Endothelial cell of umbilical vein (primary cell): ENCODE measurements at places on chromosomes 5 and 9. TPM values are rescaled to one million over a fixed set of nuclear protein-coding genes. Genes with fewer than 3 reads are reported as not detected.
A peak's percentile ranks its signal among the peaks of the same experiment; 100 is the strongest.

GRCh38 chr5:113776832-113777525, 263.5 kb downstream of the YTHDC2 start:
- H3K4me3 ChIP-seq: no peak overlapping the region
- H3K4me1 ChIP-seq: no peaks in the 10 kb centered on the region
- H3K36me3 ChIP-seq: no peaks in the 10 kb centered on the region
- H3K27ac ChIP-seq: no peak overlapping the region

DNA sequence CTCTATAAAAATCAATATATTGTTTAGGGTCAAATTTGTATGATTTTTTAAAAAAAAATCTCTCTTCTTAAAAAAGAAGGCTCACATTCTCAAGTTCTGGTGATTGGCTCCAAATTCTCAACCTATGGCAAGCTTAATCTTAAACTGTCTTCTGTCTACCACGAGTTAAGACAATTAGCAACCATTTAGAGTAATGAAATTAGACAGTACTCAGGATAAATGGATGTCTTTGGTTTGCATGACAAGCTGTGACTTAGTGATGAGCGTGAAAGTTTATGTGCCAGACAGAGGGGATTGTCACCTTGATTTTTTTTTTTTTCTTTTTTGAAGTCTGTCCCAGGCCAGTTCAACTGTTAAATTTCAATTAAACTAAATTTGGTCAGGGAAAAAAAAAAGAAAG, 1632.3 kb downstream of the MAT2B start:
- H3K27ac ChIP-seq: no peak overlapping the region
- H3K27me3 ChIP-seq: no peaks in the 10 kb centered on the region
- no peak for DNase-seq
- H3K4me1 ChIP-seq: no peaks in the 10 kb centered on the region
- no peak overlapping the region for H3K4me3 ChIP-seq

DNA sequence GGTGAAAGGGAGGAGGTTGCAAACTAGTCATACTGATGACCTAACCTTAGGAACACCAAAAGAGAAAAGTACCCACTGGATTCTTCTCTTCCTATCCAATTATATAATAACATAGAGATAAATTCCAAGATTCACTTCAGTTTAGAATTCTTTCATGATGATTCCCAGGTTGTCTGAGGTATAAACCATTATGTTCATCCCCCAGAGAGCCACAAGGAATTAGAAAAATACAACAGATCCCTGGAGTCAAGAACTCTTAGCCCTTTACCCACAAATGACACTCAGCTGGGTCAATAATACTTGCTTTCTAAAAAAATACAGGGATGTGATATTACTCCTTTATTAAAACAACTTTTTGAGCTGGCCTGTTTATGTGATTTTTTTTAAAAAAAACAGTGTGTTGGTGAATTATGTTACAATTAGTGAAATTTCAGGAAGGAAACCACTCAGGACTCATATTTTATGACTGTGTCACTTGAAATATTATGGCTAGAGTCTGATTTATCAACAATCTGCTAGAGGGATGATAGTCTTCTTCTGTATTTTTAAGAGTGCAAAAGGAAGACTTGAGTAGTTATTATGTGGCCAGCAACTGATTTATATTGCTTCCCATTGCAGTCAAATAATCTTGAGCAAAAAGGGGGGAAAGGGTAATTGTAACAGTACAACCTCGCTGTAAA, 338.2 kb downstream of the NFIB start:
- H3K27me3 ChIP-seq: no peaks in the 10 kb centered on the region
- H3K27ac ChIP-seq: no peak overlapping the region
- H3K4me1 ChIP-seq: peaks cover 22% of the 10 kb centered on the region
- no peaks in the 10 kb centered on the region for H3K36me3 ChIP-seq
- H3K4me3 ChIP-seq: no peak overlapping the region
- DNase-seq: peak; percentile 71

DNA sequence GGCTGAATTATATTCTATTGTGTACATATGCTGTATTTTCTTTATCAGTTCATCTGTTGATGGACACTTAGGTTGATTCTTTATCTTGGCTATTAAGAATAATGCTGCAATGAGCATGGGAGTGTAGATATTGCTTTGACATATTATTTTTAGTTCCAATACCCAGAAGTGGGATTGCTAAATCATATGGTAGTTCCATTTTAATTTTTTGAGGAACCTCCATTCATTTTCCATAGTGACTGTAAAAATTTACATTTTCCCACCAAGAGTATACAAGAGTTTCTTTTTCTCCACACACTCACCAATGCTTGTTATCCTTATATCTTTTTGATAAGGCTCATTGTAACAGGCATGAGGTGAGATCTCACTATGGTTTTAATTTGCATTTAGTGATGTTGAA, 19.4 kb downstream of the JAK2 start:
- H3K27me3 ChIP-seq: no peaks in the 10 kb centered on the region
- H3K4me3 ChIP-seq: no peak overlapping the region
- DNase-seq: no peak
- H3K27ac ChIP-seq: no peak overlapping the region

GRCh38 chr9:89523948-89524347, 26.0 kb upstream of the SEMA4D start:
- peaks cover 22% of the 10 kb centered on the region for H3K4me1 ChIP-seq
- DNase-seq: no peak
- H3K27ac ChIP-seq: no peak overlapping the region
- H3K4me3 ChIP-seq: no peak overlapping the region
- H3K36me3 ChIP-seq: no peaks in the 10 kb centered on the region

DNA sequence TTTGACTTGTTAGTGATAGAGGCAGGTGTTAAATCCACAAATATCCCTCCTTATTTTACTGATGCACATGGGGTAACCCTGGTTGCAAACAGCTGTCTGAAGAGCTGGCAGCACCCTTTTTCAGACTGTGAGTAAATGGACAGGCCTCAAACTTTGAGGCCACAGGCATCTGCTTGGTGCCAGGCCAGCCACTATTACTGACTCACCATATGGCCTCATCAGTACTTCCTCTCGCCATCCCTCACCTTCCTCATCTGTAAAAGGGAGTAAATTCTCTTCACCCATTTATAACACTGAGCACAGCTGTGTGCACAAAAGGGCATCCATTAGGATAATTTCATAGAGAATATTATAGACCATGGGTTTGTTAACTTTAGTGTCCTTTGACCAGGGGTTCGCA, 11.9 kb upstream of the TNIP1 start:
- H3K4me1 ChIP-seq: peaks cover 53% of the 10 kb centered on the region
- peak overlapping the region; percentile 21 for H3K27ac ChIP-seq
- no peak overlapping the region for H3K4me3 ChIP-seq
- H3K27me3 ChIP-seq: no peaks in the 10 kb centered on the region
- DNase-seq: no peak

DNA sequence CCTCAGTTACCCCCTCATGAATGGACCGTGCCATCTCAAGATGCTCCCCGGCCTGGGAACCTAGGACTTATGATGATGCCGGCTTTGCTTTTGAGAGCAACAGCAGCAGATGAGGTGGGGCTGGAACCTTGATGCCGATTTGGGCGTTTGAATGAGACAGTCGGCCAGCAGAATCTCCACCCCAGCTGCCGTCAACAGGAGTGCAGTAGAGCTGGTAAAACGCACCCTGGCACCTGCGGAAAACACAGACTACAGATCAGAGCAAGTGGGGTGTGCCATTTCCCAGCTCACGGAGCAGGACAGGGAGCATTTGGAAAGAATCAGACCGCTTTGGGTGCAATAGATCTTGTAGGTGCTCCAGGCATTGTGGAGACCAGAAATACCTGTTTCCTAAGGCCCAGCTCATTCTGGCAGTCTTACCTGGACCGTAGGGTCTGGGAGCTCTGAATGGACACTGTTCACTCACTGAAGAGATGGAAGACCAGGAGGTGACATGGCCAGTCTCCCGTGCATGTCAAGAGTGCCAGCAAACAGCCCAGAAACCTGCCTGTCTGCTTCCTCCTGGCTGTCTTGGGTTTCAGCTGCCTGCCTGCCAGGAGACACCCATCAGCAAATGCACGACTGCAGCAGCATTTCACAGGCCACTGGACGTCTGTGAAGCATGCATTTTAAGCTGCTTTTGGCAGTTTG, 317.7 kb upstream of the IRX4 start:
- H3K4me1 ChIP-seq: no peaks in the 10 kb centered on the region
- H3K4me3 ChIP-seq: no peak overlapping the region
- DNase-seq: no peak
- H3K36me3 ChIP-seq: no peaks in the 10 kb centered on the region
- H3K27me3 ChIP-seq: no peaks in the 10 kb centered on the region

GRCh38 chr5:126527892-126528291, 67.1 kb downstream of the ALDH7A1 start:
- H3K27ac ChIP-seq: no peak overlapping the region
- no peaks in the 10 kb centered on the region for H3K36me3 ChIP-seq
- H3K27me3 ChIP-seq: peaks cover 2% of the 10 kb centered on the region
- DNase-seq: no peak

- H3K4me1 ChIP-seq: no peaks in the 10 kb centered on the region
These were observed 735 bp downstream of the DMRT3 start for GRCh38 chr9:976943-977837.

- no peak for DNase-seq
- H3K27ac ChIP-seq: no peak overlapping the region
- H3K4me1 ChIP-seq: no peaks in the 10 kb centered on the region
- H3K36me3 ChIP-seq: no peaks in the 10 kb centered on the region
- no peak overlapping the region for H3K4me3 ChIP-seq
These were observed 32.0 kb upstream of the GTF2H2C start for GRCh38 chr5:69528035-69528434.

- H3K4me1 ChIP-seq: no peaks in the 10 kb centered on the region
- H3K27ac ChIP-seq: no peak overlapping the region
- H3K36me3 ChIP-seq: no peaks in the 10 kb centered on the region
- H3K27me3 ChIP-seq: no peaks in the 10 kb centered on the region
These were observed 12.9 kb downstream of the TAS2R1 start for GRCh38 chr5:9617221-9617620.

DNA sequence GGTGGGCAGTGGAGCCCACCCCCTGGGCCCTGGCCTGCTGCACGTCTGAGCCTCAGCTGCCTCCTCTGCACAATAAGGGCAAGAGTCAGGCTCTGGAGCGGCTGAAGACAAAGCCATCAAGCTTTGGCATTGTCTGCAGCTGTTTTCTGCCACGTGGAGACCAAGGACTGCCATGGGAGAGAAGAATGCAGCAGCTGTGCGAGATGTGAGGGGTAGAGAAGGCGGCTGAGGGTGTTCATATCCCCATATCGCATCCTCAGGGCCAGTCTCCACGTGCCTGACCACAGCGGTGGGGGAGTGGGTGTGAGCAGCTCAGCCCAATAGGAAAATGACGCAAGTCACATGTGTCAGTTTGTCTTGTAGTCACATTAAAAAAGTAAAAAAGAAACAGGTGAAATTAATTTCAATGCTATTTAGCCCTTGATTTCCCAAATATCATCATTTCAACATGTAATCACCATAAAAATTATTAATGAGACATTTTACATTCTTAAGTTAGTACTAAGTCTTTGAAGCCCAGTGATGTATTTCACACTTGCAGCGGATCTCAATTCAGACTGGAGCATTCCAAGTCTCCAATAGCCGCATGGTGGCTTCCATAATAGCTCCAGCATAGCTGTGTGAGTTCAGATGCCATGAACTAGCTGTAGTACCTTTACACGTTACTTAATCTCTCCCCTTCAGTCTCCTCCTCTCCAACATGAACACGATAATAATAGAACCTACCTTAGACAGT, 6.6 kb downstream of the C1QTNF2 start:
- peaks cover 4% of the 10 kb centered on the region for H3K27me3 ChIP-seq
- no peaks in the 10 kb centered on the region for H3K36me3 ChIP-seq
- H3K4me1 ChIP-seq: no peaks in the 10 kb centered on the region
- DNase-seq: no peak
- no peak overlapping the region for H3K27ac ChIP-seq

- no peaks in the 10 kb centered on the region for H3K4me1 ChIP-seq
- H3K4me3 ChIP-seq: no peak overlapping the region
- no peak overlapping the region for H3K27ac ChIP-seq
- peaks cover 23% of the 10 kb centered on the region for H3K27me3 ChIP-seq
- no peak for DNase-seq
These were observed 23.5 kb upstream of the FOXD1 start for GRCh38 chr5:73472116-73472515.

GRCh38 chr5:137669811-137670210, 66.1 kb downstream of the KLHL3 start:
- H3K27me3 ChIP-seq: no peaks in the 10 kb centered on the region
- H3K27ac ChIP-seq: no peak overlapping the region
- no peak overlapping the region for H3K4me3 ChIP-seq
- no peaks in the 10 kb centered on the region for H3K4me1 ChIP-seq

GRCh38 chr5:127038550-127038949, 8.2 kb upstream of the MARCHF3 start:
- no peak overlapping the region for H3K27ac ChIP-seq
- peak; percentile 62 for DNase-seq
- H3K4me3 ChIP-seq: no peak overlapping the region

GRCh38 chr9:13213337-13213736, 66.2 kb downstream of the MPDZ start:
- no peaks in the 10 kb centered on the region for H3K27me3 ChIP-seq
- H3K4me1 ChIP-seq: peaks cover 27% of the 10 kb centered on the region
- H3K36me3 ChIP-seq: no peaks in the 10 kb centered on the region
- peak; percentile 44 for DNase-seq

GRCh38 chr5:172163346-172163745, 24.7 kb downstream of the STK10 start:
- H3K36me3 ChIP-seq: no peaks in the 10 kb centered on the region
- H3K27me3 ChIP-seq: no peaks in the 10 kb centered on the region
- no peaks in the 10 kb centered on the region for H3K4me1 ChIP-seq
- H3K4me3 ChIP-seq: no peak overlapping the region

GRCh38 chr5:83337453-83338035, 134.0 kb upstream of the VCAN start:
- H3K4me1 ChIP-seq: no peaks in the 10 kb centered on the region
- H3K27ac ChIP-seq: no peak overlapping the region
- no peaks in the 10 kb centered on the region for H3K27me3 ChIP-seq
- H3K4me3 ChIP-seq: no peak overlapping the region
- H3K36me3 ChIP-seq: no peaks in the 10 kb centered on the region

DNA sequence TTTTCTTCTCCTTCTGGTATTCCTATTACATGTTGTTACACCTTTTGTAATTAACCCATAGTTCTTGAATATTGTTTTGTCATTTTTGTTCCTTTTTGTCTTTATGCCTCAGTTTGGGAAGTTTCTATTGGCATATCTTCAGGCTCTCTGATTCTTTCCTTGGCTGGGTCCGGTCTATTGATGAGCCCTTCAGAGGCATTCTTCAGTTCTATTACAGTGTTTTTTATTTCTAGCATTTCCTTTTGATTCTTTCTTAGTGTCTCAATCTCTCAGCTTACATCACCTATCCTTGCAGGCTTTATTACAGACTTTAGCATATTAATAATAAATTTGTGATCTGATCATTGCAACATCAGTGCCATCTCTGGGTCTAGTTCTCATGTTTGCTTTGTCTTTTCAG, 33.8 kb downstream of the PHF2 start:
- no peak for DNase-seq
- H3K27me3 ChIP-seq: no peaks in the 10 kb centered on the region
- H3K27ac ChIP-seq: no peak overlapping the region
- no peaks in the 10 kb centered on the region for H3K36me3 ChIP-seq
- no peak overlapping the region for H3K4me3 ChIP-seq

NRG2 gene
- 0.26 and 0.30 TPM in 2 replicates for polyA plus RNA-seq

SPINK13 gene
- polyA plus RNA-seq: not detected in 2 replicates

SPATA31A7 gene
- not detected in 2 replicates for polyA plus RNA-seq

KIAA1191 gene
- polyA plus RNA-seq: 114 TPM in 2 replicates

LCN12 gene
- polyA plus RNA-seq: 0.52 and 0.62 TPM in 2 replicates

DND1 gene
- polyA plus RNA-seq: 1.2 and 1.4 TPM in 2 replicates

TMEM232 gene
- 0.17 TPM in 1 of 2 replicates, not detected in the other for polyA plus RNA-seq
